ENCODE measurements at places on chromosomes 3 and 15. TPM values are rescaled to one million over a fixed set of nuclear protein-coding genes. Genes with fewer than 3 reads are reported as not detected.

DNA sequence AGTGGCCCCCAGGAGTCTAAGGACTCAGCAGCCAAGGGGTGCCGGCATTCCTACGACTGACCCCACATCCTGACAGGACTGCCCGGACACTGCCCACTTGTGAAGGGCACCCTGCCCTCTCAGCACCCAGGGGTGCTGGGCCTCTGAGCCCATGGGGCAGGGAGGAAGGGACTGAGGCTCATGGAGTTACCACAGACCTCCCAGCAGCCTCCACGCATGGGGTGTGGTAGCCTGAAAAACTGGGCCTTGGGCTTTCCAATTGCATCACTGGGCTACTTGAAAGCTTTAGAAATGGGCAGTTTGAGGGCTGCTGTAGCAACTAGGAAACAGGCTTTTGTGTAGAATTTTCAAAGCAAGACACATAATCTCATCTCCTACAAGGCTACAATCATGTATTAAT is 13.2 kb downstream of the TKT start:
- no peak for DNase-seq

- DNase-seq: no peak
Observed at GRCh38 chr3:125083776-125084175, 28.0 kb upstream of the HEG1 start.

DNA sequence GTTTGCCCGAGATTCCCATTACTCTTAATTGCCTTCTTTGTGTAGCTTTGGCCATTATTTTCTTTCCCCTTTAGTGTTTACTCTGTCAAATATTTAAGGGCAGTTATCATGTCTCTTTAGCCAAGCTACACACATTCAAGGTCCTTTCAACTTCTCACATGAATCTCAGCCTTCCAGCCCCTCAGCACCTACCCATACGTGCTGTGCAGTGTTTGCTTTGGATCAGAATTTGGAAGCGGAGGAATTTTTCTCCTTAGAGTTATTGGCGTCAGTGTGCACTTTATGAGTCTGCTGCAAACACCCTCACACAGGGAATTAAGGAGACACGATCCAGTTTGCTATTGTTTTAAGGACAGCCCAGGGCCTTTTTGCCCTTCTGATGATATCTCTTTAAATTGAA is 231.6 kb downstream of the CACNA2D3 start:
- no peak for DNase-seq

- no peak for DNase-seq
Observed at GRCh38 chr3:107045791-107046190, 331.4 kb upstream of the CCDC54 start.

- no peak for DNase-seq
Observed at GRCh38 chr3:99881121-99881524, 63.5 kb downstream of the CMSS1 start.

DNA sequence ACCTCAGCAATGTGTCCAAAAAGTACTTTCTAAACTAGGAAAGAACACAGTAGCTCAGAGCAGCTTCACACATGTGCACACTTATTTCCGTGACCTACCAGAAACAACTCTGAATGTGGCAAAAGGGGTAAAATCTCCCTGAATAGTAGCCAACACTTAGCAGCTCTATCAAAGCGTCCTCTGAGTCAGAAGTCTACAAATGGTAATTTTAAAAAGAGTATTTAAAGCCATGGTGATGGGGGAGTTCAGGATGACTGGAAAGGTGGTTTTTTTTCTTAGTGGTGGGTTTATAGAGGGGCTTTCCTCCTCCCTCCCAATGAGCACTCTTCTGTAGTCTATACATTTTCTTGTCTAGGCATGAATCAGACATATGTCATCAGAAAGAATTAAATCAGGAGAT is 223.8 kb upstream of the PRICKLE2 start:
- DNase-seq: no peak

- DNase-seq: no peak
Observed at GRCh38 chr3:1394188-1394587, 301.4 kb downstream of the CNTN6 start.

- peak; percentile 81 for DNase-seq
Observed at GRCh38 chr15:35696767-35697231, 150.8 kb upstream of the DPH6 start.

- no peak for DNase-seq
Observed at GRCh38 chr3:10515884-10516495, 10.6 kb upstream of the ATP2B2 start.

GRCh38 chr3:53780806-53781205 is 65.4 kb downstream of the CHDH start:
- no peak for DNase-seq

DNA sequence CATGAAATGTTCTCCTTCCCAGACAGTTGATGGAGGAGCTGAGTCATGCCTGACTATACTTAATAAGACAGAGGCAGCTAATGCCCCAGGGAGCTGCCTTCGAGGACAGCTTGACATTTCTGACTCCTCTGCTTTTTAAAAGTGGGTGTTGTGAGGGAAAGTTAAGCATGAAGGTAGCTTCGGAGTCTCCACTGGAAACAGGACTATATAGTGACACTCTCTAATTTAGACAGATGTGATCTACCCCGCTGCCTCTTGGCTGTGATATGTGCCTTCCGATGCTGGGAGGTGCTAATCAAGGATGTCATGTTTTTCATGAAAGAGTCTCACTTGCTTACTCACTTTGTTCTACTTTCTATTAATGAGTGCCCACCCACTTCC is 72.7 kb downstream of the IL1RAP start:
- DNase-seq: peak; percentile 70

DNA sequence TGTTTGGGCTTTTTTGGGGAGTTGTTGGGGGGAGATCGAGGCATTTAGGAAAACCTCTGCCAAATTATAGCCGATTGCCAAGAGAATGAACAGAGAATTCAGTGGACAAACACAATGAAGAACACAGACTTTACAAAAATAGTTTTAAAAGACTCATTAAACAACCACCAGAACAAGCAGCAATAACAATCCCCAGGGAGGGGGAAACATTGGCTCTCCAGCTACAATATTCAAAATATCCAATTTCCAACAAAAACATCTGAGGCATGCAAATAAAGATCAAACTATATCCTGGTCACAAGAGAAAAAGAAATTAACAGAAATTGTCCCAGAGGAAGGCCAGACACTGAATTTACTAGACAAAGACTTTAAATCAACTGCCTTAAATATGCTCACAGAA is 24.5 kb upstream of the ANKRD28 start:
- DNase-seq: no peak

DNA sequence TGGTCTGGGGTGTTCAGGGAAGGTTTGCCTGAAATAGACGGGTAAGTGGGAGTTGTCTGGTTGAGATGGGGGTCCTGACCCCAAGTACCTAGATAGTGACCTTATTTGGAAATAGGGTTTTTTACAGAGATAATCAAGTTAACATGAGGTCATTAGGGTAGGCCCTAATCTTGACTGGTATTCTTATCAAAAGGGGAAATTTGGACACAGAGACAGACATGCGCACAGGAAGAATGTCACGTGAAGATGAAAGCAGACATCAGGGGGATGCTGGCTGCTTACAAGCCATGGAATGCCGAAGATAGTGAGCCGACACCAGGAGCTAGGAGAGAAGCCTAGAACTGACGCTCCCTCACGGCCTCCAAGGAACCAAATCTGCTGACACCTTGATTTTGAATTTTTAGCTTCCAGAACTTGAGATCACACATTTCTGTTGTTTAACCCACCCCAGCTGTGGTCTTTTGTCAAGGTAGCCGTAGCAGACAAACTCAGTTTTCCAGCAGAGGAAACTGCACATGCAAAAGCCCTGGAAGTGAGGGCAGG is 17.1 kb downstream of the BHLHE40 start:
- no peak for DNase-seq

- no peak for DNase-seq
Observed at GRCh38 chr15:74050556-74051234, 31.7 kb downstream of the GOLGA6A start.

DNA sequence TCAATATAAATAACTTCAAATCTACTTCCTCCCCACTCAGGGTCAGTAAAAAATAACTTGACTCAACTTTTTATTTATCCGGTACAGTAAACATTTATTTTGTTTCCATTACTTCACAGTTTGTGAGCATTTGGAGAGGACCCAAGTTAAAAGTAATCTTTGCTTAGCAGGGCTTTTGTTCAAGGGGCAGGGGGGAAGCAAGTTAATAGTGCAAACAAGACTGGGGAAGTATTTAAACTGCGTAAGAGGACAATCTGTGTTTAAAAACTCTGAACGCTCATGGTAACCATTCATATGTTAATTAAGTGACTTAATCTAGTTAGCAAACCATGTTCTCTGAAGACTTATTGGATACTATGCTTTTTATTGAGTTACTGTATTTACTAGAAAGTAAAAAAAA is 346.2 kb downstream of the SLC9A9 start:
- no peak for DNase-seq

DNA sequence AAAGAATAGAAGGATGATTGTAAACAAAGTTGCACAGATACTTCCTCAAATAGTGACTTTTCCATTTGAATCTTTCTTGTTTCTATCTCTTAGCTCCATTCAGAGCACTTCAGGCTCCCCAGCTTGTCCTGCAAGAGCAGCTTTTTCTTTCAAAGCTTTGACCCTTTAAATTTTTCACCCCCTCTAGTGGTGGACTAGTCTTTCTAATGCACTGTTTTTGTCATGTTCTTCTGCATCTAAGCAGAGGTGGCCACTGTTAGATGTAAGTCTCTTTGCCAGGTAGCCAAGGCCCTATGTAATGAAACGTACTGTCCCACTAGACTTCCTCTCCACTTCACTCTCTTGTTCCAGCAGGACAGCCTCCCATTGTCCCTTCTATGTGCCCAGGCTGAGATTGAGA is 74.0 kb upstream of the MANF start:
- no peak for DNase-seq

GRCh38 chr15:29840926-29841325 is 18.7 kb upstream of the TJP1 start:
- DNase-seq: no peak

GRCh38 chr15:29822684-29823459 is 604 bp upstream of the TJP1 start:
- no peak for DNase-seq

- no peak for DNase-seq
Observed at GRCh38 chr15:70526221-70526973, 237.0 kb downstream of the UACA start.

CEMIP gene
- total RNA-seq: 0.07 TPM

UTS2B gene
- 2.5 TPM for total RNA-seq

LZTFL1 gene
- 28.2 TPM for total RNA-seq

ACSBG1 gene
- total RNA-seq: not detected

MRAS gene
- 35.0 TPM for total RNA-seq

FRMD5 gene
- total RNA-seq: 9.9 TPM

GOLGA6D gene
- not detected for total RNA-seq

TM4SF1 gene
- 43.0 TPM for total RNA-seq

DUOXA1 gene
- total RNA-seq: 0.27 TPM

GRM2 gene
- total RNA-seq: not detected

DUOXA2 gene
- total RNA-seq: not detected

MYL3 gene
- 0.54 TPM for total RNA-seq

All from kidney epithelial cell (primary cell).